Activated T-cell treated with anti-CD3 and anti-CD28 coated beads, Interleukin-2, amount 50 U/mL, for 1 hour (primary cell): ENCODE measurements at places on chromosomes 1 and 21.

- no peak for DNase-seq
Observed at GRCh38 chr1:164473544-164473943, 85.4 kb upstream of the PBX1 start.

- no peak for DNase-seq
Observed at GRCh38 chr1:99676876-99677275, 31.0 kb downstream of the PALMD start.

DNA sequence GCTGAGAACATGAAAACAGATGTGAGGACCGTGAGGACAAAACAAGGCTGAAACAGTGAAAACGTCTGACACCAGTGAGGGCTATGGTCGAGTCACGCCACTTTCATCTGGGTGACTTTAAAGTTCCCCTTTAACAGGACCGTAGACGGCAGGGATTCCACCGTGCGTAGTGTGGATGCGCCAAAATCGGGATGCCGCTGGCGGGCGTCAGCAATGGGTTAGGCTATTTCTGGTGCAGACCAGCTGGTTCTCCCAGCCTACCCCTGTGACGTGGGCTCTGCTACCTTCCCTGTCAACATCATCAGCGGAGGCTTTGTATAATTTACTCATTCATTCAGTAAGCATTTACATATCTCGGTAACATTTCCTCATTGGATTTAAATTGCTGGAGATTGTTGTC lies 246.6 kb upstream of the AJAP1 start:
- DNase-seq, result no peak

DNA sequence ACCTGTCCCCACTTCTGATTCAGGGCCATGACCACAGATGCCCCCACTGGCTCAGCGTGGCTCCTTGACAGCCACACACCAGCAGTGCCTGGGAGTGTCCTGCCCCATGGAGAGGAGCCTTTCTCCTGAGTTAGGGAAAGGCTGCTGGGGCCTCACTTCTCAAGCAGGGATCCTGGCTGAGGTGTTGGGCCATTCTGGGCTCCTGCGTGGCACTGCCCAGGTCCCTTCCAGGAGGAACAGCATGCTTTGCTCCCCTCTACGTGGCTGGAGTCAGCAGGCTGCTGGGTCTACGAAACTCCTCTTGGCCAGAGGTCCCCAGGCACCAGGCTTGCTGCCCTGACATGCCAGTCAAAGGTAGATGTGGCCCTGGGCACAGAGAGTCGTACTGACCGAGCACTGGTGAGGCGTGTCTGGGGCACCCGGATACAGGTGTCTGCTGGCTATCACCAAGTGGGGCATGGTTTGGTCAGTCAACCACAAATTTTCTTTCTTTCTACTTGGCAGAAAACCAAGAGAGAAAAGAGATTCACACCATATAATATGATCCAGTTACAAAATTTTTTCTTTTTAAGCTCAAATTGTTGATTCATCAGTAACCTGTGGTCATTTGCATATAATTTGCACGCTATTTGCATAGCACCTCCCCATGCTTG lies 4.1 kb downstream of the ADORA1 start:
- no peak for DNase-seq

DNA sequence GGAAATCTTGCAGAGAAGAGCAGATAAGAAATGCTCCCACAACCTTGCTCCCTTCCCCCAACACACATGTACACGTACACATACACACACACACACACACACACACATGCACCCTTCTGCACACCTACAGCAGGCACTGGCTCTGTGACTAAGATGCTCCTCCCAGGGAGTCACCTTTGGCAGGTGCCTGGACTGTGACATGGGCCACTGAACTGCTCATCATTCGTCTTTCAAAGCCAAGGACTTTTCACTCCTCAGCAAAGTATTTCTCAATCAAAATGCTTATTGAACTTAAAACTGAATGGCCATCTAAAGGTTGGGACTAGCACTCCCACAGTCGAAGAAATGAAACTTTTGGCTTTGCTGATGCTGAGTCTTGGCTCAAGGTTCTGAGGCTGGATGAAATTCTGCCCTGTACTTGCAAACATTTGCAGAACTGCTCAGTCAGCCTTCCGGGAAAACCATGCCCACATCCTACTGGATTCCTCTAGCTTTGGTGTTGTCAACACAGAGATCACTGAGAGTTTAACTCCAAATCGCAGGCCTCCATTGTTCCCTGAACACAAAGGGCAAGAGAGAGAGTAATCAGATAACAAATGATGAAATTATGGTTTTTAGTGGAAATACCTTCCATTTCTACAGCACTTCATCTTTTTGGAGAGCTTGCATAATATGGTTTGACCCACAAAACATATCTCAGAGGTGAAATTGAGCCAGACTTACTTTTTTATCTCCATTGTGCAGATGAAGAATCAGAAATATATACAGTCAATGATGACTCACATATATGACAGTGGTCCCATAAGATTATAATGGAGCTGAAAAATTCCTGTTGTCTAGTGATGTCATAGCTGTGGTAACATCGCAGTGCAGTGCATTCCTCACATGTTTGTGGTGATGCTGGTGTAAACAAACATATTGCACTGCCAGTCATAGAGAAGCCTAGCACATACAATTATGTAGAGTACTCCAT lies 72.4 kb upstream of the BCAR3 start:
- DNase-seq, result no peak

- DNase-seq, result no peak
Observed at GRCh38 chr1:97123717-97124431, 402.3 kb downstream of the PTBP2 start.

DNA sequence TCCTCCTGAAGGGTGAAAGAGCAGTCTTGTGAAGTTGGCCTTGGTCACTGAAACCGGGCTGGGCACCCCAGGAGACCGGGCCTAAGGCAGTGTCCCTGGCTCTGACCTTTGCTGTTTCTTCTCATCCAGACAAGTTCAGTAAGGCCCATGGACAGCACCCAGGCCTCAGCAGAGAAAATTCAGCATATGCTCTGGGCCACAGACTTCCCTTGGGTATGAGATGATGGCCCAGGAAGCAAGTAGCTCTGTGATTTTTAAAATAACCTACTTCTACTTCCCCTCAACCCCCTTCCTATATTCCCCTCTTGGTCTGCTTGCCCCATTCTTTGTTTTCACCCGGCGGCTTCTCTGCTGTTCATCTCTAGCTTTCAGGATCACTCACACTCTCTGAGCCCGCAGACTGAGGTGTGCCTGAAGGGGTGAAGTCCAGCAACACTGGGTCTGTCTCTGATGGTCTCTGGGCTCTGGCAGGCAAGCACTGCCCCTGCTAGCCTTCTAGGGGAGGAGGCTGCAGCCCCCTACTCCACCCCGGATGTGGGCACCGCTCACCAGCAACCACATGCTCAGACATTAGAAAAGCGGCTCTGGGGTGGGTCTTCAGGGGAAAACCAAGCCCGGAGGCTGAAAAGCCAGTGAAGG lies 2.9 kb upstream of the GPR25 start:
- DNase-seq, result no peak

DNA sequence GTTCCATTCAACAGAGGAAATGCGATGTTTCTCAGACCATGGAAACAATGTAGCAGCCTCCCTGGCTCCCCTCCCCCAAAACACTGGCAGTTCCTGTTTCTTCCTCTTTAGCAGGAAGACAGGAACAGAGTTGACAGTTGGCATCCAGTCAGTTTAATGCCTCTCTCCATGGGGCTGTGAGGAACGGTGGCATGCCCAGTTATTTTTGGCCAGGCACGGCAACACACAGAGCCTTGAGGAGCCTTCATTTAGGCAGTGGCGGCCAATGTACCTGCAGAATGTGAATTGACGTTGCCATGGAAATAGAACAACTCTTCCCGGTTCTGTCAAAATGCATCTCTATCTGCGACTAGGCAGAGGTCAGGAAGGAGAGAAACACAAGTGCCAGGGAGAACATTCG lies 330.6 kb downstream of the DSCAM start:
- no peak for DNase-seq

DNA sequence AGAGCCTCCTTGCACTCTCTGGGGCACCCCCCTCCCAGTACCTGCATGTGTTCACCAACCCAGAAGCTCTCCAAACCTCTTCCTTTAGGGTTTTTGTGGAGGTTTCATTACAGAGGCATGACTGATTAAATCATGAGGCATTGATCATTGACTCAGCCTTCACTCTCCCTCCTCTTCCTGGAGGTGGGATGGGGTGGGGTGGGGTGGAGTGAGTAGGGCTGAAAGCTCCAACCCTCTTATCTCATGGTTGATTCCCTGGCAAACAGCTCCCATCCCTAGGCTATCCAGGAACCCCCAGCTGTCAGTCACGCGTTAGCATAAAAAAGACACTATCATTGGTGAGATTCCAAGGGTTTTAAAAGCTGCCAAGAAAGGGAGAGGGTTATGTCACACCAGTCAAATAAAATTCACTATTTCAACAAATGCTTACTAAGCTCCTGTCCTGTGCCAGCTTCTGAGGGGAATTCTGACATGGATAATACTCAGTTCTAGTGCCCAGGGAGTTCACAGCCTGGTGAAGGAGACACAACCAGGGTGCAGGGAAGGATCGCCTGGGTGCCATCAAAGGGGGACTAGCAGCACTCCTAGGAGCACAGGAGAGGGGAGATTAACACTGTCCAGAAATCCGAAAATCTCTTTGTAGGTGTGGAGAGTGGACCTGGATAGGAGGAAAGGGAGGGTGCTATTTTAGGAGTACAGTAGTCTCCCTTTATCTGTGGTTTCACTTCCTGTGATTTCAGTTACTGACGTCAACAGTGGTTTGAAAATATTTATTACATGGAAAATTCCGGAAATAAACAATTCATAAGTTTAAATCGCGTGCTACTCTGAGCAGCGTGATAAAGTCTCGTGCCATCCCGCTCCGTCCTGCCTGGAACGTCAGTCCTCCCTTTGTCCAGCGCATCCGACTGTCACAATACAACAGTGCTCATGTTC lies 6.8 kb upstream of the IL24 start:
- DNase-seq, result no peak

- DNase-seq, result no peak
Observed at GRCh38 chr1:55609630-55610029, 394.5 kb upstream of the USP24 start.

DNA sequence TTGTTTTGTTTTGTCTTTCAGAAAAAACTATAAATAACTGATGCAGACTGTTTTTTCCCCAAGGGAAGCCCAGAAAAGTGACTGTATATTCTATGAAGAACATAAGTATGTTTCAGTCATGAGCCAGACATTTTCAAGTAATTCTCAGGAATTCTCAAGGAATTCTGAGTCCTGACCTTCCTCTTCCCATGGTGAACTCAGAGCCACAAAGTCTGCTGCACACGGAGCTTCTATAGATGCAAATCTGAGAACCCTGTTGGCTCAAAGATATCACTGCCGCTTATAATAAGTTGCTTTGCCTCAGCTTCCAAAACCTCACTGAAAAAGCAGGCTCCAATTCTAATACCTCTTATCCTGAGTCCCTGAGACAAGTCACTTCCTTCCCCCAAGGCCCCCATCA lies 418.5 kb upstream of the RUNX1 start:
- DNase-seq, result no peak

- DNase-seq, result no peak
Observed at GRCh38 chr1:58063095-58063494, 483.4 kb downstream of the OMA1 start.

- no peak for DNase-seq
Observed at GRCh38 chr1:25615172-25615541, 1.4 kb upstream of the MAN1C1 start.

DNA sequence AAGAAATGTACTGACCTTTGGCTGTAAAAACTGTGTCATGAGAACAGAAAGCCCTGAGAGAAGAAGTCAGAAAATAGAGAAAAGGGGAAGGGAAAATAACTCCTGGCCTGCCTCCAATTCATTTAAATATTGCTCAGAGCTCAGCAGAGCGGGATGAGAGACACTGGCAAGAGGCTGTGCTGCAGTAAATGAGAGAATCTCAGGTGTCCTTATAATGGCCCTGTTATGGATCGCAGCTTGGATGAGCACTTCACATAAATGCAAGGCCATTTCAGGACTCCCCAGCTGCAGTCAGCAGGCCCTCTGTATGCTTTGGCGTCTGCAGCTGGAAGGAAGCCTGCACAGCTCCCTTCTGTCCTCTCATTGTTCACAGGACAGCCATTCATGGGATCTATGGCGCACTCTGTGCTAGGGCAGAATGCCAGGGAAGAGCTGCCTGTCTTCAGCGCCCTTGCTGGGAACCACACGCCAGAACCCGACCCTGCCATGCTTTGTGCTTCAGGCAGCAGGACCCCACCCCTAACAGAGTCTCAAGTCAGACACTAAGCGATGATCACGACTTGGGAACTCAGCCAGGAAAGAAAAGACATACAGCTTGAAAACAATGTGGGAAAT lies 20.7 kb upstream of the ABCB10 start:
- no peak for DNase-seq

GRCh38 chr1:177847843-177848242 lies 122.0 kb downstream of the SEC16B start:
- no peak for DNase-seq

DNA sequence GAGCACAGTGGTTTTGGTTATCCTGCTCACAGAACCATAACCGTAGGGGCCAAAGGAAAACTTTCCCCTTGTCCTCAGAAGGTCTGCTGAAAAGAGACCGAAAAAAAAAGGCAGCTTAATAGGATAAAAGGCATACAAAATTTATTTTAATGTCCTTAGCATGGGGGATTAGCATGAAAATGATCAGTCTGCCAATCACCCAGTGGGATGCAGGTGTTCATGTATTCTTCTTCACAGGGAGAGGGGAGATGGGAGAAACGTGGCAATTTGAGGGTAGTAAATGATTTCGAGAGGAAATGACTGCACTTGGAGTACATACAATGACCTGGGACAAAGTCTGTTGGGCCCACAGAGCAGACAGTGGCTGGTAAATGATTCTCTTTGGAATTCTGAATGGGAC lies 194.0 kb downstream of the AJAP1 start:
- no peak for DNase-seq

- peak; percentile 63 for DNase-seq
Observed at GRCh38 chr1:225881081-225881958, 860 bp downstream of the TMEM63A start.

DNA sequence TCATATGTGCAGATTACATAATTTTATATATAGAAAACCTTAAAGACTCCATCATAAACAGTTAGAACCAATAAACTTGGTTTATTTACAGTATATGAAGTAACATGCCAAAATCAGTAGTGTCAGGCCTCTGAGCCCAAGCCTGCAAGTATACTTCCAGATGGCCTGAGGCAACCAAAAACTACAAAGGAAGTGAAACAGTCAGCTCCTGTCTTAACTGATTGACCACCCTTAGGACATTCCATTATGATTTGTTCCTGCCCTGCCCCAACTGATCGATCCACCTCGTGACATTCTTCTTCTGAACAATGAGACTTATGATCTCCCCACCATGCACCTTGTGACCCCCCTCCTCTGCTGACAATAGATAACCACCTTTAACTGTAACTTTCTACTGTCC lies 630.3 kb downstream of the AMY1C start:
- no peak for DNase-seq

GRCh38 chr1:2840036-2840809 lies 38.7 kb upstream of the TTC34 start:
- peak; percentile 70 for DNase-seq

- DNase-seq, result no peak
Observed at GRCh38 chr1:11967028-11967547, 13.2 kb upstream of the MFN2 start.
